Activated CD4-positive, alpha-beta T cell treated with anti-CD3 and anti-CD28 coated beads, Interleukin-2, amount 50 U/mL, for 48 hours (primary cell): ENCODE measurements at places on chromosomes 12 and 14.

DNA sequence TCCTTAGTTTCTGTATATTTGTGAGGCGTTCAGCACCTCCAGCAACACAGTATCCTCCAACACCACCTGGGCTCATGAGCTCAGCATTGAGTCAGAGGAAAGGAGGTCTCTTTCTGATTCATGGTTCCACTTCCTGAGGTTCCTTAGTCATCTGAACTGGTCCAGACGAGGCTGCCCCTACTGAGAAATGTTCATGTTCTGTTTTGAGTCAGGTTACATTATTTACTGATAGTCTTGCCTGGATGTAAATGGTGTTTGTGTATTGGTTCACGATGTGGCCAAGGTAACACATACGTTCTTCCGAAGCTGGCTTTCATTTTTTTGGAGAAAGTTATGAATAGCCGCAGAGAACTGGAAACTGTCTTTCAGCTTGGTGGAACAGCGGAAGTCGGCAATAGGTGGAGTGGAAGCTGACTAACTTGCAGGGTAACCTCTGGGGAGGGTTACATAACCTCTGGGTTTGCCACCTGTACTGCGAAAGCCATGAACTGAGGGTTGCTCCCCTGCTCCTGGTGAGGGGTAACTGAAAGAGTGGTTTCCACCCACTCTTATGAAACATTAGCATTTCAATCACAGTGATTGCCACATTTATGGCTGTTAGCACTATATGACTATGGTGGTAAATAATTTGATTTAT lies 42.2 kb upstream of the MANSC4 start:
- DNase-seq: peak; percentile 73

DNA sequence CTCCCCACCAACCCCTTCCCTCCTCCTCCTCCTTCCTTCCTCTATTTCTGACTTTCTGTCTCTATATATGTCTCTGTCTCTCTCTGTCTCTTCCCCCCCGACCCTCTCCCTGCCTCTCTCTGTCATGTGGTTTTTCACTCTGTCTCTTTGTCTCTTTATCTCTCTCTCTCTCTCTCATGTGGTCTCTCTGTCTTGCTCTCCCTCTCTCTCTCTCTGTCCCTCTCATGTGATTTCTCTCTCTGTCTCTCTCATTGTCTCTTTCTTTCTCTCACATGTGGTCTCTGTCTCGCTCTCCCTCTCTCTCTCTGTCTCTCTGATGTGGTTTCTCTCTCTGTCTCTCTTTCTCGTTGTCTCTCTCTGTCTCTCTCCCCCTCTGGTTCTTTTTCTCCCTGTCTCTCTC lies 59.3 kb downstream of the PHETA1 start:
- DNase-seq: no peak

DNA sequence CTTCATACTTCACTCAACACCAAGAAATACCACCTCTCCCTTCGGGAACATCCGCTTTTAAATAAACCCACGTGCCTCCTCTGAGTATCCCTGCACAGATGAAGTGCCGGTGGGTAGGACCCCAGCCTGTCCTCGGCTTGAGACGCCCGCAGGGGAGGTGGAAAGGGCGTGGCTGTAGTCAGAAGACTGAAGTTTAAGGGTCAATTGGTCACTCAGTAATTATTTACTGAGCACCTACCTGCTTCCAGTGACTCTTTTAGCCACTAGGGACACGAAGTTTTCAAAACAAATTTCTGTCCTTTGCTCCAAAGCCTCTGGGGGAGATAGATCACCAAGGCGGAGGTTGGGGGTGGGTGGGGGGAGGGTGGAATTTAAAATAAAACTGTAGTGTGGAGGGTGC lies 309.4 kb downstream of the VRK1 start:
- no peak for DNase-seq

GRCh38 chr12:93583627-93584392 lies 11.3 kb downstream of the SOCS2 start:
- no peak for DNase-seq

DNA sequence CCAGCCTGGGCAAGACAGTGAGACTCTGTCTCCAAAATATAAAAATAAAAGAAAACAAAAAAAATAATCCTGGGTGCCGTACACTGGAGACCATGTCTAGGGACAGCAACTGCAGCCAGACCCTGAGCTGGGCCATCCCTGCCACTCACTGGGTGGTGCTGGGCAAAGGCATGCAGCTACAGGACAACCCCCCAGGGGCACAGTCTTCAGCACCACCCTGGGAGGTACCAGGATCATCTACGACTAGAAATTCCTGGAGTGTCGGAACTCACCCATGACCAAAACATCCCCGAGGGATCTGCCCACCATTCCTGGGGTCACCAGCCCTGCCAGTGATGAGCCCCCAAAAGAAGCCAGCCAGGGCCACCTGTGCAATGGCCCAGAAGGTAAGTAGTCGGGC lies 35.7 kb upstream of the SUPT16H start:
- no peak for DNase-seq

DNA sequence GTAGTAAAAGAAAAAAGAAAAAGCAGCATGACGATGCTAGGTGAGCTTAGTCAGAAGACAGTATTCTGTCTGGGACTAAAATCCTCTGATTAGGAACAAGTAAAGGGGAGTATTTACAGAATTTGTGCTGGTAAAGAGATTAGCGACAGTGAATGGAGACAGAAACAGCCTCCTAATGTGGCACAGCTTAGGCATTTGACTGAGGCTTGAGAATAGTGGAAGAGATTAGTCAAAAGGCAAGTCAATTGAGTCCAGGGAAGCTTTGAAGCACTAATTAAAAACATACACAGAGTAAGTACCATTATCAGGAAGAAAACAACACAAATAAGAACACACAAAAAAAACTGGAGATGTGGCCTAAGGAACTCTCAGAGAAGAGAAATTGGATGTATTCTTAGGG lies 131.9 kb upstream of the CLEC14A start:
- DNase-seq: no peak

- DNase-seq: no peak
These were observed 102.0 kb upstream of the HIF1A start for GRCh38 chr14:61593330-61593729.

- DNase-seq: no peak
These were observed 59.1 kb upstream of the NAP1L1 start for GRCh38 chr12:76143343-76144244.

GRCh38 chr12:21806255-21806654 lies 31.7 kb upstream of the KCNJ8 start:
- no peak for DNase-seq

DNA sequence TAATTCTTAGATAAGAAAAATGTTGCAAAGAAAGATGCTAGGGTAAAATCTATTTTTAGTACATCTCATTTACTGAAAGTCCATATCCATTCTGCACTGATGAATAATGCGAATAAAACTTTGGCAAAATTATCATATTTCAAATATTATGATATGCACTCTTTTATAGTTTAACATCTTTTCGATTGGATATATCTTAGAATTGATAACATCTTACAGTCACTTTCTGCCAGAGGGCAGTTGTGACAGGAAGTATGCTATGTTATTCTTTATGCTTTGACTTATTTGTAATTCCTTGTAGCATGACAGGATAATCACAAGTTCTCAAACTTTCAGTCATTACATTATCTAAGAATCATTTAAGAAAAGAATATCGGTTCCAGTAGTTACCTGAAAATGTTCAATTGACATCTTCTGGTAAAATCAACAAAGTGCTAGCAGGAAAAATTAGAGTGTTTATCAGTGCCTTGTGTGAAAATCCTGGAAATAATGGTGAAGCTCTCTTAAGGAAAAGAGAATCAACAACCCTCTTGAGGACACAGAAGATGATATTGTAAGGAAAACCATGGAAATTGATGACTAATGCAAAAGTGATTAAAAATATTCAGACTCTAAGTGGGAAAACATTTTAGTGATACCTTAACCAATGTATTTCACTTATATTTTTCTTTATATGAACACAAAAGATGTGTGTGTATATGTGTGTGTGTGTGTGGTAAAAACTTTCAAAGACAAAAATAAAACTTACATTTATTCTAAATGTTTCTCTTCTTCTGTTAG lies 95.5 kb downstream of the SLC6A15 start:
- no peak for DNase-seq

GRCh38 chr12:115450710-115451109 lies 766.7 kb upstream of the TBX3 start:
- DNase-seq: no peak

GRCh38 chr12:31272607-31273225 lies 53.2 kb downstream of the SINHCAF start:
- no peak for DNase-seq

- peak; percentile 12 for DNase-seq
These were observed 1.3 kb downstream of the ST8SIA1 start for GRCh38 chr12:22333186-22333712.

DNA sequence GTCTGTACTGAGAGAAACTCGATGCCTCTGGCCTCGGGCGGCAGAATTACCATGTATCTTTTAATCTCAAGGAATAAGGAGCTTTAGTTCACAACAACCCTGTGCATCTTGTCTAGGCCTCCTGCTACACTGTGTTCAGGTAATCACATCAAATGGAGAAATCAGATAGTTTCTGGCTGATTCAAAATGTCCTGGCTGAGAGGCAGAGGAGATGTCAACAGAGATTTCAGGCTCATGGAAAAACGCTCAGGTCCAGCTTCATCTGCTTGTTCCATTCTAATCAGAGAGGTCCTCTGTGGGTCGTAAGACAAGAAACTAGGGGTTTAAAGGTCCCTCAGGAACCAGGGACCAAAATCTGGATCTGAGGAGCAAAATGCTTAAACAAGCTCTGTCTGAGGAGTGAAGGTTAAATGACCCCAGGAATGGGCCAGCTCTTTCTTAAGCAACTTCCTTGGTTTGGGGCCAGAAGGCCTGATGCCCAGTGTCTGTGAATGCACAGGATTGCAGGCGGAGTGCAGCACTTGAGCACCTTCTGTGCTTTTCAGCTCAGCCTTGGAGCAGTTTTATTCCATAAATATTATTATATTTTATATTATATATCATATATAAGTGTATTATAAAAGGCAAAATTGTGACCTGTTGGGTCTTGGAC lies 170.2 kb upstream of the PRICKLE1 start:
- DNase-seq: no peak

DNA sequence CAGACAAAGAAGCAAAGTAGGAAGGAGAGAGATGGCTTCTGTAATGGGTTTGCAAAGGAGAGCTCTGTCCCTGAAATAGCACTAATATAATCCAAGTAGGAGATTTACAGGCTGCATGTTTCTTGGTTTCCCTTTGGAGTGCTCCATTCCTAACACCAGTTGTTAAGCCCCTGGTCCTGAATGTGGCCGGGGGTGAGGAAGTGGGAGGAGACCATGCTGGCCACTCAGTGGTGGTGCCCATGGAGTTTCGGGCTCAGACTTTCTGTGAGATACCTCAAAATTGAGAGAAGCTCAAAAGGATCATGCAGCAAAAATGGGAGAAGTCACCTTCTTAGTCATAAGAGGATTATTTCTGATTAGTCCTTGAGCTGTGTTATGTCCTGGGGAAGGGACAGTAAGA lies 88.5 kb downstream of the DAD1 start:
- no peak for DNase-seq

- no peak for DNase-seq
These were observed 33.4 kb downstream of the R3HDM2 start for GRCh38 chr12:57397441-57397840.

DNA sequence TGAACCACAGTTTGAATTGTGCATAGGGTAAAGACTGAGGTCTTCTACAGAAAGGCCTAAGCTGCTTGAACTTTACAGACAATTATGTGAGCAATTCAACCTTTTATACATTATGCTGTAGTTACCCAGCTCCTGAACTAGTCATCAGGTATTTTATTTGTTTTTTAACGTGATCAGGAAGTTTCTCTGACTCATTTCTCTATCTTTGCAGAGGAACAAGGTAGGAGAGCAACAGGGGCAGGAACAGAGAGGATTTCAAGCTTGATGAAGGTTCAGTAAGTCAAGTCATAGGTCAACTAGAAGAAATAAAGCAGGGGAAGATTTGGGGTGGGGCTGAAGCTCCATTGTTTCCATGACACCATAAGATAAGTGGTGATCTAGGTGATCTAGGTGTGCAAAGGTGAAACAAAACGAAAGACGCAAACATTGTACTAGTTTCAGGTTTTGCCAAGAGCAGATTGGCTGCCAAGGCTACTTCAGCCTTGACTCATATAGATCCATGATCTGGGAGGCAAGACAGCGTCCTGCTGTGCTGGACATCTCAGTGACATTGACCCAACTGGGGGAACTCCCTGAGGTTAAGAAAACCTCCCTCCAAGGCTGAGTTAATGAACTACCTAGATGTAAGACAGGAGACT lies 198.1 kb downstream of the DAD1 start:
- no peak for DNase-seq

- DNase-seq: no peak
These were observed 95.3 kb downstream of the CIT start for GRCh38 chr12:119781804-119782203.

DNA sequence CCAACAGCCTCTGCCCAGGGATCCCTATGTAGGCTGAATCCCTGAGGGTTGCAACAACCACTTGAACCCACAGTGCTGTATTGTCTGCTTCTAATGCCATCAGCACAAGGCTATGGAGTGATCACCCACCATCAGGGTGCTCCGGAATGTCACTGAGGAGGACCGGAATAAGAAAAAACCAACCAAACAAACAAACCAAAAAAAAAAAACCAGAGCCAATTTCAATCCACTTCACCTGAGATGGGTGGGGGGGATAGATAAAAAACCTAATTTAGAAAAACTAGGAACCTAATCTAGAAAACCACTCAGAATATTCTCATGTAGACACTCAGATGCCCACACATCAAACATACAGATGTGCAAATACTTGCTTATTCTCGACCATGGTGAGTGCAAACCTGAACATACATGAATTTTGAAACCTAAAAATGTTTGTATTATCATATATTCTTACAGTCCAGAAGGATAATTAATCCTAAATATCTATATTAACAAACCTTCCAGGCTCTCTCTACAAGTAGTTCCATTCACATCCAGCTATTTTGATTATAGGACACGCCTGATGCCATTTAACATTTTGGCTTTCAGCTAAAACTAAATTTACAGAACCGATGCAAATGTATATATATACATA lies 3.7 kb downstream of the TBX5 start:
- no peak for DNase-seq

- no peak for DNase-seq
These were observed 1330.4 kb downstream of the SLC16A7 start for GRCh38 chr12:60926256-60926655.

GRCh38 chr12:52005903-52006703 lies 643 bp upstream of the TAMALIN start:
- no peak for DNase-seq

DNA sequence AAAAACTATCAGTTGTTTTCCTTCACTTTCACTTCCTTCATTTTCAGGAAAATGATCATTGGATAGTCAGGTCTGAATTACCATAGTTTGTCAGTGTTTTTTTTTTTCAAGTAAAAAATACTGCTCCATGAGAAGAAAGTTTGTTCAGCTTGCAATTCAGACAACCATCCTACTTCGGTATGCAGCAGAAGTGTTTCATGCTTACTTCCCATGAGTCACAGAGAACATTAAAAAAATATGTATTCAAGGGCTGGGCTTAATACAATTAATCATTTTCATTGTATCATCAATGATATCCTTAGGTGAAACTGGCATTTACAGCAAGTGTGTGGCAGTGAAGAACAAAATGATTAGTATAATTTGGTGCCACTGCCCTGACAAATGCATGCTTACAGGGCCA lies 21.6 kb downstream of the PYM1 start:
- no peak for DNase-seq
